Ureter (tissue), 1 donor: ENCODE measurements at places on chromosomes 1 and 21.

- no peak for DNase-seq
Measured at GRCh38 chr1:182723200-182723599, 38.8 kb upstream of the RGS8 start.

GRCh38 chr1:14083277-14083676 lies 383.3 kb downstream of the PRDM2 start:
- no peak for DNase-seq

DNA sequence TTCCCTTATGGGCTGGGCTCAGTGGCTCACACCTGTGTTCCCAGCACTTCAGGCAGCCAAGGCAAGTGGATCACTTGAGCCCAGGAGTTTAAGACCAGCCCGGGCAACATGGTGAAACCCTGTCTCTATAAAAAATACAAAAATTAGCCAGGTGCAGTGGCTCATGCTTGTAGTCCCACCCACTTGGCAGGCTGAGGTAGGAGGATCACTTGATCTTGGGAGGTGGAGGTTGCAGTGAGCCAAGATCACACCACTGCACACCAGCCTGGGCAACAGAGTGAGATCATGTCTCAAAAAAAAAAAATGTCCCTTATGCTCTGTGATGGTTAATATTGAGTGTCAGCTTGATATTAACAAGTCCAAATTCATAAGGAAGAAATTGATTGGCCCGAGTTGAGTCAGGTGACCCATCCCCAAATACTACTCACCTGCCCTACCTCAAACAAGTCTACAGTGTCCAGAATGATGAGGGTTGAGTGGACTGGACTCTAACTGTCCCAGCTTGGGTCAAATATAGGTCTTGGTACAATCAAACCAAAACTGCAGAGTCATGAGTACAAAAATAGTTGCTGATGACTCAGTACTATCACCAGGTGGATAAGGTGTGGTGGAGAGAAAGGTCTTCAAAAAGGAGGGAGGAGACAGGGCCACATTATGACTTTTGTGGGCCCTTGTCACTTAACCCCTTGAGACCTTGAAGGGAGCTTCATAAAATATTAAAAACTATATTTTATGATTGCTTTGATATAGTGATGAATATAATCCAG lies 161.0 kb downstream of the ZNF326 start:
- no peak for DNase-seq

GRCh38 chr1:29802181-29803068 lies 566.1 kb downstream of the PTPRU start:
- no peak for DNase-seq

- no peak for DNase-seq
Measured at GRCh38 chr1:227016990-227017389, 76.9 kb downstream of the COQ8A start.

DNA sequence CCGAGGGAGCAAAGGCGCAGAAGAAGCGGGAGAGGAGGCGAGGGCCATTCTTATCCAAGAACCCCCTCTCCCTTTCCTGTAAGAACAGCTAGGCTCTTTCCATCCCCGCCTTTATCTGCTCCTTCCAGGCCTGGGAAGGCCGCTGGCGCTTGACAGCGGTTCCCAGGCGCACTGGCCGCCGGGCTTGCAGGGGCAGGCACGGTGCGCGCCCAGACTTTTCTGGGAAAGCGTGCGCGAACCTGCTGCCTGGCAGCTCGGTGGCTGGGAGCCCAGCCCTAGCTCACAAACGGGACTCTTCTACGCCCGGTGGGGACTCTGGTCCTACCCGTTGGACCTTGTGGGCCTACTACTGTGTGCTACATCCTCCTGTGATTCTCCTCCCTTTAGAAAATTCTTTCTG lies 8.8 kb upstream of the IFNLR1 start:
- DNase-seq, result peak; percentile 63

DNA sequence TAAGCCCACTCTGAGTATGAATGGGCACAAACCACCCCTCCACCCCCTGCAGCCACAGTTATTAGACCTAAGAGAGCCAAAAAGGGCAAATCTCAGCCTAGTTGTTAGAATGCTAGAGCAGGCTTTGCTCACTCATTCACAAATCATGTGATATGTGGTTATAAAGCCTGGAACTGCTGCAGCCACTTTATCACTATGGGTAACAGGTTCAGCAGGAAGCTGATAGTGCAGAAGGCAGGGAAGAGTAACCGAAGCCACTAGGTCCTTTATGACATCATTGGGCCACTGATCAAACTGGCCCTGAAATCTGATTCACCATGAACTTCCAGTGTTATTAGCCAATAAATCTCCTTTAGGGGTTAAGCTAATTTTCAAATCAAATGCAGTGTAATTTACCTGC lies 134.7 kb downstream of the GRIK1 start:
- no peak for DNase-seq

- no peak for DNase-seq
Measured at GRCh38 chr1:21663951-21664805, 5.0 kb downstream of the RAP1GAP start.

- DNase-seq, result no peak
Measured at GRCh38 chr1:215710036-215710898, 143.2 kb downstream of the KCTD3 start.

GRCh38 chr1:160374306-160375110 lies 7.6 kb downstream of the NHLH1 start:
- DNase-seq, result no peak

- DNase-seq, result no peak
Measured at GRCh38 chr1:167935216-167936067, 1.0 kb upstream of the DCAF6 start.

GRCh38 chr1:6392809-6393399 lies 663 bp downstream of the ACOT7 start:
- no peak for DNase-seq

GRCh38 chr1:93435443-93435842 lies 12.5 kb upstream of the FNBP1L start:
- no peak for DNase-seq

DNA sequence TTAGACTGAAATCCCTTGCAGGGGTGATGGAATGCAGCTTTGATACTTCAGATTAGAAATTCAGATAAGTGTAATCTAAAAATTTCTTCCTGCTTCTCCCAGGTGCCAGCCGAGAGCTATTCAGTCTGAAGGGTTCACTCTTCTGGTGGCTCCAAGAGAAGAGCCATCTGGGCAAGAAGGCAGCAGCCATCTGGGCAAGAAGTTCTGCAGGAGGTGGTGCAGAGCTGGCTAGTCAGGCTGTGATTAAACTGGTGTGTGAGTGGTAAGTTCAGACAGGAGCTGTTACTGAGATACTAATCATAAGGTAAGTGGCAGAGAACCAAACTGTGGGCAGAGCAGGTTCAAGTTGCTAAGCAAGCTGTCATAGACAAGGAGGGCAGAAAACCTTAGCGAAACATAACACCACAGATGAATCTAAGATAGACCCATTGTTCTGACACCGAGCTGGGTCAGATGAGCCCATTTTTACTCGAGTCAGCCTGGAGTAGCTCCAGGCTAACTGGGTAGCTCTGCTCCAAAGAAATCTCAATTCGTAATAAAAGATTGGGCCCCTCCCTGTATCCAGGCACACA lies 14.4 kb upstream of the TP53BP2 start:
- DNase-seq, result no peak

DNA sequence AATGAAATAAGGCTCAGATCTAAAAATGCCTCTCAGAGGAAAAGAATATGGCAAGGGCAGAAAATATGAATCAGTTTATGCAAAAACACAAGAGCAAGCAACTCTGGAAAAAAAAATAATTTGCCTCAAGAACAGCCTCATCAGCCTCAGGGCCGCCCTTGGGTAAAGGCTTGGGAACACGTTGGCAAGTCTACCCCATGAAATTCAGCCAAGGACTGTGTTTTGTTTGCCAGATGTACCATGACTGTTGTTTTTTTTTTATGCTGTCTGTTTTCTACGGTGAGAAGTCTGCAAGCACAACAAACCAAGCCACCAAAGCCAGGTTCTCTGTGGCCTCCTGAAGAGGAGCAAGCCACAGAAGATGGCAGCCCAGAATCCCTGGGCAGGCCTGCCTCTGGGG lies 18.0 kb downstream of the HHIPL2 start:
- no peak for DNase-seq

DNA sequence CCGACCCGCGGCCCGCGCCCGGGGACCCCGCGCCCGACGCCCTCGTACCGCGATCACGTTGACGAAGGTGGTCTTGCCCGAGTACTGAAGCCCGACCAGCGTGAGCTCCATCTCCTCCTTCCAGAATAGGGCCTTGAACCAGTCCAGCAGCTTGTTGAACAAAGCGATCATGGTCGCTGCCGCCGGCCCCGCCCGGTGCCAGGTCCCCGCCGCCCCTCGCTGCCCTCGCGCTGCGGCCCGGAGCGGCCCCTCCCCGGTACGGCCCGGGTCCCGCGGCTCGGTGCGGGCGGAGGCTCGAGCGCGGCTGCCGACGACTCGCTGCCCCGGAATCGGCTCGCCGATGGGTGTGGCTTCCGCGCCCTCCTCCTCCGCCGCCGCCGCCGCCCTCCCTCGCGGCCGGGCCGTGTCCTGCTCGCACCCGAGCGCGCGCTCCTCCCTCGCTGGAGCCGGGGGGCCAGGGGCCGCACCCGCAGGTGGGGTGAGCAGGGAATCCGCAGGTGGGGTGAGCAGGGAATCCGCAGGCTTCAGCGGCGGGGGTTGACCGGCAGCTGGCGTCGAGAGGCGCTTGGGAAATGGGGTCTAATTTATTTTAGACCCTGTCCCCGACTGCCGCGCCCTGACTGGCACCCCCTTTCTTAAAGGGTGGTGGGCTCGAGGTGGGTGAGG lies at the start of gene ARL8A:
Gene ARL8A, minus strand, starts transcription at position 336 of the 666 bp plus-strand sequence. Its CDS starts 165 bp downstream, at position 171.
- peak; percentile 74 for DNase-seq

- no peak for DNase-seq
Measured at GRCh38 chr1:9586147-9586766, 2.5 kb upstream of the TMEM201 start.

- DNase-seq, result no peak
Measured at GRCh38 chr1:200979574-200980451, 43.7 kb downstream of the KIF21B start.

DNA sequence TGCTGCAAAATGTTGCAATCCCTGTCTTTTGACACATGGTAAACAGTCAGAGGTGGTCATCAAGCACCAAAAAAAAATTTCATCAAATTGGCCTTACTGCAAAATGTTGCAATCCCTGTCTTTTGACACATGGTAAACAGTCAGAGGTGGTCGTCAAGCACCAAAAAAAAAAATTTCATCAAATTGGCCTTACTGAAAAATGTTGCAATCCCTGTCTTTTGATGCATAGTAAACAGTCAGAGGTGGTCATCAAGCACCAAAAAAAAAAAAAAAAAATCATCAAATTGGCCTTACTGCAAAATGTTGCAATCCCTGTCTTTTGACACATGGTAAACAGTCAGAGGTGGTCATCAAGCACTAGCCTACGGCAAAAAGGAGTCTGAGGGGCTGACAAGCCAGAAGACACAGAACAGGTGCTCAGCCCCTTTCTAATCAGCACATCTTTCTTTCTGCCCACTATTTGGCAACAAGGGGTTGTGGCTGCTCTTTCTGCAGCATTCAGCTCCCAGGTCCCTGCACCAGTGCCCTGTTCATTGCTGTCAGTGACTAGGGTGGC lies 223.8 kb downstream of the KCNH1 start:
- DNase-seq, result no peak

- no peak for DNase-seq
Measured at GRCh38 chr1:246797597-246797996, 73.4 kb downstream of the SCCPDH start.

DNA sequence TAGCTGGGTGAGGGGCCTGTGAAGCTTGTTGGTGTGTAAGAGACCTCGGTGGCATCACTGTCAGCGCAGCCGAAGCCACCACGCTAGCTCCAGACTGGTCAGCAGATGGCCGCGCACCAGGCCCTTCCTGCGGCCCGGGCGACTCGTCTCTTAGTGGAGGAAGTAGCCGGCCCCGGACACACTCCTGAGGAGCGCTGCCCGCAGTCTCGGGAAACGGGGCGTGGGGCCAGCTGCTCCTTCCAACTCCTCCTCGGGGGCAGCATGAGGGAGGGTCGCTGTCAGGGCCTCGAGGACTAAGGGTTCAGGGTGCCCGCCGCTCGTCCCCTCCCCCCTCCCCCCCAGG lies 20.4 kb downstream of the H3-3A start:
- DNase-seq, result peak; percentile 64
